ENCODE measurements at places on chromosomes 1 and 21. TPM values are rescaled to one million over a fixed set of nuclear protein-coding genes. Genes with fewer than 3 reads are reported as not detected.

- DNase-seq: no peak
These were observed 166.9 kb downstream of the COL11A1 start for GRCh38 chr1:102941366-102941947.

DNA sequence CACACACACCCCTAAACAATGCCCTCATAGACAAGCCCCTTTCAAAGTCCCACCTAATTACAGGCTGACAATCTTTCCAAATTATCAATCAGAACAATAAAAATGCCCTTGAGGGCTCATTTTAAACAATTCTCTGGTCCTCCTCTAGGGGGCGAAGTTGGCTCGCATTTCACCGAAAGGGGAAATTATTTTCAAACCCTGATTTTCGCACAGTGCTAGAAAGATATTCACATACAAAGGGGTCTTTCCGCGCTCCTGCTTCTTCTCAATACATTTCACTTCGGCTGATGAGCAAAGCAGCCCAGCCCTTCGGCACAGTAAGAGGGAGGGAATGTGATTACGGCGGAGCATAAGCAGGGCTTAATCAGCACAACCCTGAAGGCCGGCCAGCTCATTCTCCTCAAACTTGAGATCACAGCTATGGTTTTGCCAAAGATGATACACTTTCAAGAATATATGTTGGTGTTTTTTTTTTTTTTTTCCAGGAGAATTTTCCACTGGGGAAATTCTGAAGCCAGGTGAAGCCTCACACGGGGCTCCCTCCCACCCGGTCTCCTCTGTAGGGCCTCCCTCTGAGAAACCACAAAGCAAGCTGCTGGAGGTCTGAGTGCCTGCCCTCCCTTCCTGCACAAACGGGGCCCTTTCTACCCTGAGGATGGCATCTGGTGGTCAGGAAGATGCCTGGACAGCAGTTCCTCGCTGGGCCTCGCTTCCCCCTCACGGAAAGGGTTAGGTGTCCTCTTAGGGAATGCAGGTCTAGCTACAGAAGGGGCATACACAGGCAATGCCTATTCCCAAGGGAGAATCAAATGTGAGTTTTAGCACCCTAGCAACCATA, 66.9 kb downstream of the GNG12 start:
- DNase-seq: peak; percentile 58

DNA sequence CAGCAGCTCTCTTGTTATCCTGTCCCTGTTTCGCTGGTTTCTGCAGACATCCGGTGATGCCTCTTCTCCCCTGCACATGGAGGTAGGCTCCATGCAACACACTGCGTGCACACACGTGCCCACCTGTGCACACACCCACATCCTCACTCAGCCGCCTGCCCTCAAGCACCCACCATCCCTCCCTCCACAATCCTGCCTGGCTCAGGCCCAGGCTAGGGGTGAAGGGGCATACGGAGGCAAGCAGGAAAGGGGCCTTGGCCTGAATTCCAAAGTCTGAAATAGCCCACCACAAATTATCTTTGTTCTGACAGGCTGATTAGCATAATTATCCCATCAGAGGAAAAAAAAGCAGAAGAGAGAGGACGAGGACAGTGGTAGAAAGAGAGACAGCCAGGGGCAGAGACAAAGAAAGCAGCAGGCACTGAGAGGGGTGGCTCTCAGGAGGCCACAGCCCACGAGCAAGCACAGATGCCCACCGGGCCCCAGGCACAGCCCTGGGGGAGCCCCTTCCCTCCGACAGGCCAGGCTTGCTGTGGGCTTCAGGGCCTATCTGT, 73.2 kb downstream of the GRIK3 start:
- DNase-seq: no peak

DNA sequence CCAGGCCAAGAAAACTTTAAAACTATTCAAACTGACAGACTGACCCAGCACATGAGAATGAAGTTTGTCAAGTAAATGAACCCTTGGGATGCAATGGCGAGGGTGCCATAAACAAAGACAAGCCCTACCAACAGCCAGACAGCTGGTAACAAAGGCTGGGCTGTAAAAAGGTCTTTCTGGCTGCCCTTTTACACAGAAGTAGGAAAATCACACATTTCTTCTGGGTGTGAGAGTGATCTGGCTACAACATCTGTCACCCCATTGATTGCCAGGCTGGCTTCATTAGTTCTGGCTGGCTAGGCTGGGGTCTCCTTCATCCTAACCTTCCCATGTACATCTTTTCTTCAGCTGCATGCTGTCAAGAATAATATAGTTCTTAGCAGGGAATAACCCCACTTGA, 83.6 kb upstream of the FOXD3 start:
- no peak for DNase-seq

TNFRSF8 gene
- 0.28 TPM for total RNA-seq

ZYG11A gene
- total RNA-seq: 0.09 TPM

GRCh38 chr1:169345511-169345910, 22.1 kb downstream of the NME7 start:
- DNase-seq: no peak

- DNase-seq: no peak
These were observed 26.2 kb upstream of the ZC3H12A start for GRCh38 chr1:37448185-37448584.

DNA sequence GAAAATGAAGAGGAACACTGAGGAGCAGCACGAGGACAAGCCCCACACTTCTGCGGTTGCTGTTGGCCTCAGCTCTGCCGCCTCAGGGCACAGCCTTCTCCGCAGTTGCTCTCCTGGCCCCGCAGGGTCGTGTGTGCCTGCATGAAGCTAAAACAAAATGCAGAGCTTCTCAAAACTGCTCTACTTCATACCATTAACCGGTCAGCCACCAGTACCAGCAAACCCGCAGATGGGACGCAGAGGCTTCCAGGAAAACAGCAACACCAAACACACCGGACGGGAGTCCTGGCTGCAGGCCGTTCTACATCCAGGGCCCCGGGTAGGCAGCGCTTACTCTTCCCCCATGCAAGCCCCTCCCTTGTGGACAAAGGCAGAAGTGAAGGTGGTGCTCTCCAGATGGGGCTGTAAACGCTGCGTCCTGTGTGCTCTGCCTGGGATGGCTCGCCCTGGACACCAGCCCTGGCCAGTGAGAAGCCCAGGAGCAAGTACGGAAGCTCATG, 7.1 kb upstream of the C1orf159 start:
- DNase-seq: no peak

AADACL3 gene
- not detected for total RNA-seq

DNA sequence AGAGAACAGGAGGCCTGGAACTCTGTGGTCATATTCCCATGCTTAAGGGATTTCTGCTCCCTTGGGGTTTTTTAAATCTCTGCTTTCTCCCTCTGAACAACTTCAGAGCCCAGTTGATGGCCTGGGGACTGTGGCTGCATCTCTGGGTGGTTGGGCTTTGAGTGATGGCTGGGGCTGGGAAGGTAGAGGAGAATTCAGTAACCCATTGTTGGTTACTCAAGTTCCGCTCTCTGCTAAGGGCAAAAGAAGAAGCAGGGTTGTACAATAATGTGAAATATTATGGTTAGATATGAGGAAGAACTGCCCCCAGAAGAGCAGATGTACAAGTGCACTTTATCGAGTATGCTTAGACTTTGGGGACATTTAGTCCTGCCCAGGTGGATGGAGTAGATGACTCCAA, 72.1 kb upstream of the CNTN2 start:
- DNase-seq: no peak

- DNase-seq: no peak
These were observed 31.8 kb downstream of the SIPA1L2 start for GRCh38 chr1:232598133-232598532.

All from T-cell (primary cell).